ENCODE measurements at places on chromosomes 2 and 18.
A peak's percentile ranks its signal among the peaks of the same experiment; 100 is the strongest.

- DNase-seq: no peak
These were observed 144.2 kb downstream of the TTC32 start for GRCh38 chr2:19757586-19757985.

- DNase-seq: peak; percentile 49
These were observed 3.2 kb downstream of the PIGN start for GRCh38 chr18:62183578-62184195.

GRCh38 chr2:121160366-121160765 lies 124.6 kb downstream of the TFCP2L1 start:
- no peak for DNase-seq

GRCh38 chr2:3536682-3537632 lies 17.6 kb upstream of the ADI1 start:
- peak; percentile 64 for DNase-seq

GRCh38 chr2:72330652-72331051 lies 183.0 kb upstream of the CYP26B1 start:
- no peak for DNase-seq

- no peak for DNase-seq
These were observed 420.6 kb downstream of the ZEB2 start for GRCh38 chr2:144099340-144099739.

DNA sequence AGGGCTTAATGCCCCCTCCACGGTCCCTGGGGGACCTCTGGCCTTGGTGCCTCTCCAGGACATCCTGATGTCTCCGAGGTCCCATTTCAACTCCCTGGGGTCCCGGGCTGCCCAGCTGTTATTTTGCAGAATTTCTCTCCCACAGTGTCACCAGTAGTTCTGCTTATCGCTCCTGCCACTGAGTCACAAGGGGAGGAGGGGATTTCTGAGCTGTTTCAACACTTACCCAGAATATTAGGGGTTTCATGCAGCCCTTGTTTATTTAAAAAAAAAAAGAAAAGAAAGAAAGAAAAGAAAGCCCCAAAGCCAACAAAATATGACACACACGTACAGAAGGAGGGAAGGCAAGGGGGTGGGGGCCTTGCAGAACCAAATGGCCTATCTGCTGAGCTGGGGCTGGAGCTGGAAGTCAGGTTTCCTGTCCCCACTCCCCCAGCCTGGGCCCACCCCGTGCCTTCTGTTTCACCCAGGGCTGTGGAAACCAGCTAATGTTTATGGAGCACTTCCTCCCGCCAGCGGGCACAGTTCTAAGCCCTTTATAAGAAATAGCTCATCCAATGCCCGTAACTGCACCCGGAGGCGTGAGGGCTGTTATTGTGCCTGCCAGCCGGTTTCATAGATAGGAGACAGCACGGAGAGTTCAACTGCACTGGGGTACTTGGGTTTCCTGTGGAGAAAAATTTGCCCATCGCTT lies 8.4 kb upstream of the ARID5A start:
- DNase-seq: peak; percentile 63

- DNase-seq: no peak
These were observed 7.3 kb upstream of the FAM237A start for GRCh38 chr2:206635015-206635414.

DNA sequence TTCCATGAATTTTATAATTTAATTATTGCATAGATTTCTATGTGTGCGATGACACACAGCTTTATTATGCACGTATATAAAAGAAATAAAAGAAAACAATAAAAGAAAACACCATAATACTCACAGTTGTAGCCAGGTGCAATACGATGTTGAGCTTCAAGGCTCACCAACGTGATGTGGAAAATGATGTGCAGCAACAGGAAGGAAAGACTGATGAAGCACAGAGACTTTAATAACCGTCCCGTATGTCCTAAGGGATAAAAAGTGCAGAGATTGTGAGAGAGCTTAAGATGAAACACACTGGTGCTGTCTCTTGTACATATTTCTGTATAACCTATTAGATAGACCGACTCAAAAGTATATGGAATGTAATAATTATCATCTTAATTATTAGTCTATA lies 170.0 kb downstream of the PIEZO2 start:
- DNase-seq: no peak

GRCh38 chr18:80168982-80169381 lies 59.9 kb downstream of the ADNP2 start:
- no peak for DNase-seq

GRCh38 chr18:72342933-72343332 lies 201.2 kb downstream of the CBLN2 start:
- peak; percentile 67 for DNase-seq

DNA sequence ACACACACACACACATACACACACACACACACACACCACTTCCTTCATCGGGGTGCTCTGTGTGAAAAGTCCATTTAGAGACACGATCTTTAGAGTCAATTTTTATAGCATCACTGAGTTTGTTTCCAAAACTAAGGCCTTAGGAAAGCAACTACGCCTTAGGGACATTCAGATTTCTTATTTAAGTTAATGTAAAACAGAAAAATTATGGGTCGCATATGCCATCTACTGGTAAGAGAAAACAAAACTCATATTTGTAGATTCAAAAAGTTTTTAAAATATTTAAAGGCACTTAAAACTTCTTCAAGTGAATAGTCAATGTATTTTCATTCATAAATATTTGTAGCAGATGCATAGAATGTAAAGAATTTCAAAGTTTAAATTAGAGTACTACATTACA lies 166.2 kb downstream of the ATAD2B start:
- DNase-seq: peak; percentile 57

- DNase-seq: no peak
These were observed 138.2 kb downstream of the MBD2 start for GRCh38 chr18:54086046-54086802.

- peak; percentile 91 for DNase-seq
These were observed 680.9 kb downstream of the IRS1 start for GRCh38 chr2:226118471-226119429.

GRCh38 chr18:50594942-50595341 lies 35.1 kb downstream of the MAPK4 start:
- no peak for DNase-seq

DNA sequence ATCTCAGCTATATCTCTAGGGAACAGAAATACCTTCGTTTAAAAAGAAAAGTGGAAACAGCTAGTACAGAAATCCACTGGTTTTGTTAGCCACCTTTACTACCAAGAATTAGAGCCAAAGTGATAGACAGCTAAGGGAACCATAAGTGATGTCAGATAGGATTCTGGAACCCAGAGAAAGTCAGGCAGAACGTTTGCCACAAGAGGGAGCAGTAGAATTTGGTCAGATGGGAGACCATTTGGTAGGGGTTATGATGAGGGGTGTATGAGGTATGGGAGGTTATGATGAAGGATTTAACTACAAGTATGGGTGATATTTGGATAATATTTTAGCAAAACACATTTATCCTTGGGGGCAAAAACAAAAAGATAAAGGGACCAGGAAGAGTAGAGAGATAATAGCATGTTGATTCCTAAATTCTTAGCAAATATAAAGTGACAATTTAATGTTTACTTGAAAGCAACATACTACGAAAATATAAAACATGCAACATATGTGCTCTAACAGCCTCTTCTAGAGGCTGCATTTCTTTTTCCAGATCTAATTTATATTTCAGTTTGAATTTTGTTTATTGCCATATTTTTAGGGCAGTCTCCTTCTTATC lies 3.3 kb downstream of the SLC8A1 start:
- DNase-seq: peak; percentile 52

GRCh38 chr18:8948471-8949149 lies 153.9 kb upstream of the NDUFV2 start:
- DNase-seq: peak; percentile 99

DNA sequence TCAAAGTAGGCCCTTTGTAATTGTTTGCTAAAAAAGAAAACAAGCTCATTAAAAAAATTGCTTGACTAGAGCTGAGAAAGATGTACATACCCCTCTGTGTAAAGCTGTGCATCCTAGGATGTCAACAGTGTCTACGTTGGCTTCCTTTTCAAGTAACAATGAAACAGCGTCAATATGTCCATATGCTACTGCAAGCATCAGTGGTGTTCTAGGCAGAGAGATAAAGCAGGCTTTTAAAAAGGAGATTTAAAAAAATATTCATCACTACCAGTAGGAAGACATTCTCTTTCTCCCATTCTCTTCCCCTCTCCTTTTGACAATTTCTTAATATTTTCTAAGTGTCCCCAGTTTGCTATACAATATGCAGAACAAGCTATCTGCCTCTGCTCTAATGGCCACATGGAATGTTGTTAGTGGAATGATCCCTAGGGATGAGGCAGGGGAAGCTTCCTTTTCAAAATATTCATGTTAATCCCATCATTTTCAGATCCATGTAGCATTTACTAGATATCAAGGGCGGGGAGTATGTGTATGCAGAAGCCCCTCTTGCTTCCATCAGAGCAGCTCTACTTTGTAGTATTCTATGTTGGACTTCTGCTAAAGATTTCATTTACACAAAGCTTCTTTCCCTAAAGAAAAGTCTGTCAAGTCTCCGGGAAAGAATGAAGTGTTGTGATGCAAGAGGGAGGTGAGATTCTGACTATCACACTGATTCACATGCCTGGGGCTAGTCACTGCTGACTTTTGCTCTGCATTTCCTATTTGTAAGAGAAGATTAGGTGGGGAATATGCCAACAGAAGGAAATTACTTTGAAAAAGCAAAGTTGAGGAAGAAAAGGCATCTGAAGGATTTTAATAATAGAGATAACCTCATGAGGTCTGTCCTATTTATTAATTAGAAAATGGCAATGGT lies 81.5 kb upstream of the PGAP1 start:
- peak; percentile 30 for DNase-seq

DNA sequence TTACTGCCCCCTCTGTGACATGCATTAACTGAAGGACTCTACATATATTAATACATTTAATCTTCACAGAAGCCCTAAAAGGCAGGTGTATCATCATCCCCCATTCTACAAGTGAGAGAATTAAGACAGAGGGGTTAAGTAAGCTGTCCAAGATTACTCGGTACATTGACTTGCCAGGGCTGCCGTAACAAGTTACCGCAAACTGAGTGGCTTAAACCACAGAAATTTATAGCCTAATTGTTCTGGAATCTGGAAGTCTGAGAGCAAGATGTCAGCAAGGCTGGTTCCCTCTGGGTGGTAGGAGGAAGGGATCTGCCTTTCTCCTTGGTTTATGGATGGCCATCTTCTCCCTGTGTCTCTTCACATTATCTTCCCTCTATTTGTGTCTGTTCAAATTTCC lies 605.5 kb downstream of the EPHA4 start:
- peak; percentile 75 for DNase-seq

- DNase-seq: no peak
These were observed 463.9 kb upstream of the HS6ST1 start for GRCh38 chr2:128782411-128783192.

DNA sequence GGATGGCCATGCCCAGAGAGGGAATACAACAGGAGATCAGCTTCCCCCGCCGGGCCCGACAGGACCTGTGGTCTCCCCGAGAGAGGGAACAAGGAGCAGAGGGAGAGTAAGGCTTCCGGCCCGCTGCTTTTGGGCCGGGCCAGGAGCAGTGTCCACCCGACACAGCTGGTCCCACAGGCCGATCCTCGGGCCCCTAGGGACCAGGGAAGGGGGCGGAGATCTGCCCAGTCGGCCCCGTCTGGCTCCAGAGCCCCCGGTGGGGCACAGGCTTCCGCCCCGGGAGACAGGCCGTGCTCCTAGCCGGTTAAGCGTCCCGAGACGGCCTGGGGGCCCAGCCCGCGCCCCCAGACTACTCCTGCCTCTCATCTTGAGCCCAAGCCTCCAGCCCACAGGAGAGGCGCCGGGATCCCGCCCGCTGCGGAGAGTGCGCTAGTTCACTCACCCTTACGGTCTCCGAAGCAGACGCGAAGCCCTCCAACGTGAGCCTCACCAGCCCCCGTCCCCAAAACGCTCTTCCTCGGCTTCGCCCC lies at the start of gene MCFD2:
Gene MCFD2, minus strand, starts transcription at position 526 of the 530 bp plus-strand sequence. CDS start 6,635 bp downstream, outside the sequence.
- no peak for DNase-seq

- DNase-seq: no peak
These were observed 44.8 kb upstream of the KDM3A start for GRCh38 chr2:86396291-86396785.

DNA sequence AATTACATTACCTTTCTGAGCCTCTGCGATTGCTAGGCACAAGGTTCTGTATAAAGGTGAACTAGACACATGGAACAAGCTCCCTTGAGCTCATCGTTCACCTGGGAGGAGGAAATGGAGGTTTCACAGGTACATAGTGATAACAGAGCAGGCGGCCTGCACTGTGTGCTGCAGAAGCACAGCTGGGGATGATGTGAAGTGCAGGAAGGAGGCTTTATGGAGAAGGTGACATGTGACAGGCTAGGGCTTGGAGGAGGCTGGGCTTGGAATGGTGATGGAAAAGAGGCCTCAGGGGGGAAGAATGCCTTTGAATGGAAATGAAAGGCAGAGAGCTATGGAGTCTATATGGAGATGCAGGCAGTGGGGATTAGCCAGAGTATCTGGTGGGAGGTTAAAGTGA lies 22.9 kb downstream of the MARCHF4 start:
- no peak for DNase-seq

- DNase-seq: no peak
These were observed 492.6 kb downstream of the SLC4A3 start for GRCh38 chr2:220120041-220120440.

DNA sequence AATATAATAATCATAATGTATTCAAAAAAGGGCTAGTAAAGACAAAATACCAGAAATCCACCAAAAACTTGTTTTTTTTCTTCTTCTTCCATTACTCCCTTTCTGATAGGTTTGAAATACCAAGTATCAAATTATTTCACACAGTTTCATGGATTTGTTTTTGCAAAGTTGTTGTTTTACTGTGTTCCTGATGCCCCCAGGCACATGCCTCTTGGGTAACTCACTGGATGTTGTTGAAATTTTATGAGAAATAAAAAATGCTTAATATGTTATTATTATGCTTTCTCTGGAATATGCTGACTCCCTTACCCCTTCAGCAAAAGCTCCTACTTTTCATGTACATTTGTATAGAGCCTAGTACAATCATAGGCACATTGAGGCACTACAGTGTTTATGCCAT lies 419.6 kb downstream of the NRXN1 start:
- no peak for DNase-seq

- no peak for DNase-seq
These were observed 2.2 kb downstream of the RNU4ATAC start for GRCh38 chr2:121532894-121533293.

- peak; percentile 73 for DNase-seq
These were observed 22.4 kb upstream of the TOGARAM2 start for GRCh38 chr2:28958689-28959088.

GRCh38 chr2:105187531-105187930 lies 54.0 kb upstream of the GPR45 start:
- peak; percentile 33 for DNase-seq

- no peak for DNase-seq
These were observed 18.4 kb downstream of the SIX3 start for GRCh38 chr2:44959855-44960254.

GRCh38 chr2:126367361-126367760 lies 288.6 kb upstream of the GYPC start:
- no peak for DNase-seq

GRCh38 chr2:156309167-156309566 lies 23.4 kb downstream of the NR4A2 start:
- DNase-seq: no peak

DNA sequence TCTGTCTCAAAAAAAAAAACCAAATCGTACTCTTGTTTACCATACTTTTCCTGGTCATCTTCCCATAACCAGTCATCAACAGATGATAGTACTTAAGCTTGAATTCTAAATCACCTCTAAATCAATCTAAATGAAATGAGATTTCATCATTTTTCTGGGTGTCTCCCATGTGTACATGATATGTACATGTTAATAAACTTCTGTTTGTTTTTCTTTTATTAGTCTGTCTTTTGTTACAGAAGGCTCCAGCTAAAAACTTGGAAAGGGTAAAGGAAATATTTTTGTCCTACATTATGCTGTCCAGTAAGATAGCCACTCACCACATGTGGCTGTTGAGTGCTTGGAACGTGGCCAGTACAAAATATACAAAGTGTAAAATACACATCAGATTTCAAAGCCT lies 78.7 kb upstream of the MSH6 start:
- no peak for DNase-seq

GRCh38 chr18:59597049-59597448 lies 100.2 kb downstream of the CCBE1 start:
- DNase-seq: no peak

Data from fibroblast of skin of right biceps (primary cell).